Nephron progenitor cell (in vitro differentiated cells): ENCODE measurements at places on chromosomes 11 and 22.

DNA sequence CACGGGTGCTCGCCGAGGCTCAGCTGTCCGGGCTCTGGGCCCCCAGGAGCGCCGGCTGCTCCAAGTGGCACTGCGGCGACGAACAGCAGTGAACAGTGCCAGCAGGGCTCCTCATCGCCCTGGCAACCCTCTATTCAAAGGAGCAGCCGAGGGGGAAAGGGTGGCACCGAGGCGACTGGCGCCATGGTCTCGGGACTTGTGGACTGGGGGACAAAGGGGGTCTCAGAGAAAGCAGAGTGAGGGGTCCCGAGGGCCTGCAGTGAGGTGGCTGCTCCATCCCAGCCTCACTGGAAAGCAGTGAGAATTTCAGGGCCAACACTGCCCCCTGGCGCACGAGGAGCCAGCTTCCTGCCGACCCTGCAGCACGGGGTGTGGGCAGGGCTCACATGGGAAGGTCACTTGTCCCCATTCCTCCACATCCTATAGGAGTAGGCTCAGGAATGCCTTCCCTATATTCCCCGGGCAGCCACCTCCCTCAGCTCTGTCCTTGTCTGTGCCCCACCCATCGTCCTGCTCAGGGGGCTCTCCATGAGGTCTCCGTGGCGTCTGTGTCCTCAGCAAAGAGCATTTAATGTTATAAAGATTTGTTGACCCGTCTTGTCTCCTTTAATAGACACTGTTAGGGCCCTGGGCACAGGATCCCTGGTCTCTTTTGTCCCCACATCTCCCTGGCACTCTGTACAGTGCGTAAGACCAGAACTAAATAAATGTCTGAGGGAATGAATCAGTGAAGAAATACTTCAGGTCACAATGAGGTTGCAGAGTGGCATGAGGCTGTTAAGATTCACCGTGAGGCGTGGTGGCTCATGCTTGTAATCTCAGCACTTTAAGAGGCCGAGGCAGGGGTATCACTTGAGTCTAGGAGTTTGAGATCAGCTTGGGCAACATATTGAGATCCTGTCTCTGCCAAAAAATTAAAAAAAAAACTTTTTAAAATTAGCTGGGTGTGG, 26.4 kb downstream of the LRFN4 start:
- H3K27me3 ChIP-seq = peaks cover 8% of the 10 kb centered on the region
- H3K36me3 ChIP-seq = peaks cover 4% of the 10 kb centered on the region
- DNase-seq = peak; percentile 84

DNA sequence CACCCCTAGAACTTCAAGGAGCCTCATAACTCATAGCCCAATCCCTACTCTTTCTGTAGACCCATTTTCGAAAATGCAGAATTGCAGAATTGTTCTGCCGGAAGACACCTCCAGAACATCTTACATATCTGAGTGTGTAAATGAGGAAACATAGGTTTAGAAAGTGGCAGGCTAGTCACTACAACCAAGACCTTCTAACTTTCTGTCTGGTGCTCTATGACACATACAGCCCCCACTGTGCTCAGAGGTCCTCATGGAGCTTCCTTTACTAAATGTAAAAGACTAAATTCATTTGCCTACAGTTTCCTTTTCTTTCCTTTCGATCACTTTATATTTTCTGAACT, 132.1 kb upstream of the DDI1 start:
- H3K27ac ChIP-seq = no peak overlapping the region
- H3K36me3 ChIP-seq = no peaks in the 10 kb centered on the region
- peaks cover 5% of the 10 kb centered on the region for H3K4me1 ChIP-seq

DNA sequence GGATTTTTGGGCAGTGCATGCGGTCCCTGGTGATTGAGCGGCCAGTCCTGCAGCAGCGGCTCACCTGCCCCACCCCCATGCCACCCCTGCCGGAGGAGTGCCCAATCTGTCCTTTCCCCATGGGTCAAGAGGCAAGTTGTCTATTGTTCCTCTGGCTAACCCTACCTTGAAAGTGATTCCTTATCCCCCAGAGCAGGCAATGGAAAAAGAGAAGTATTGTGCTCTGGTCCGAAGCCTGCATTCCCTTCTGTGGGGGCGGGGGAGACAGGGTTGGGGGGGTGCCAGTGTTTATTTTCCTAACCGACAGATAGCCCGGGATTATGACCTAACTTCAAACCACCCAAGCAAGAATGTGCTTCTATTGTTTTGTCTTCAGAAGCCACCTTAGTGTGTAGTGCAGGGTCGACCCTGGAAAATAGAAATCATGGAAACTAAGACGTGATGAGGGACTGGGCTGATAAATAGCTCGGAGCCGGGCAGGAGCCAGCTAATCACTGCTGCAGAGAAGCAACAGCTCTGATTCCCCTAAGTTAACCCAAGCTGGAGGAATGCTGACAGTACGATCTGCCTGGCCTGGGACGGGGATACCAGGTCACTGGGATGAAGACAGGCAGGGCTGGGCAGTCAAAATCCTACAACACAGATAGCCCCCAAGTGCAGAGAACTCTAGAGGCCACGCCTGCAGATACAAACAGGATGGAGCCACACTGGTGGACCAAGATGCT, 38.7 kb upstream of the ATXN10 start:
- peak; percentile 23 for DNase-seq
- H3K27ac ChIP-seq = no peak overlapping the region
- peaks cover 53% of the 10 kb centered on the region for H3K4me1 ChIP-seq
- H3K36me3 ChIP-seq = no peaks in the 10 kb centered on the region

DNA sequence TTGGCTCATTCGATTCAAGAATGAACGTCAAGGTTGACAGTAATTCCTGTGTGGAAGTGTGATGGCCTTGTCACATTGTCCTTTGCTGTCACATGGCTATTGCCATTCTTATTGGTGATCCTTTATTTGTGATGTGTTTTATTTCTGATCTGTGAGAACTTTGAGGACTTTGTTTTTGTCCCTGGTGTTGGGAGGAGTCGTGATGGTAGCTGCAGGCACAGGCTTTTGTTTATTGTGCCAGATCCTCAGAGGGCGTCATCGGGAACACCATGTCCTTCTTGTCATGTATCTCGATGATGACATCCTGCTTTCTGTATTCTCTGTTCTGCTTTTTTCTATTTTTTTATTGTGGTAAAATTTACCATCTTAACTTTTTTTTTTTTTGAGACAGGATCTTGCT, 5.6 kb downstream of the PICK1 start:
- H3K36me3 ChIP-seq = peaks cover 34% of the 10 kb centered on the region
- peaks cover 16% of the 10 kb centered on the region for H3K4me1 ChIP-seq
- no peak overlapping the region for H3K27ac ChIP-seq
- H3K27me3 ChIP-seq = no peaks in the 10 kb centered on the region
- H3K4me3 ChIP-seq = no peak overlapping the region

DNA sequence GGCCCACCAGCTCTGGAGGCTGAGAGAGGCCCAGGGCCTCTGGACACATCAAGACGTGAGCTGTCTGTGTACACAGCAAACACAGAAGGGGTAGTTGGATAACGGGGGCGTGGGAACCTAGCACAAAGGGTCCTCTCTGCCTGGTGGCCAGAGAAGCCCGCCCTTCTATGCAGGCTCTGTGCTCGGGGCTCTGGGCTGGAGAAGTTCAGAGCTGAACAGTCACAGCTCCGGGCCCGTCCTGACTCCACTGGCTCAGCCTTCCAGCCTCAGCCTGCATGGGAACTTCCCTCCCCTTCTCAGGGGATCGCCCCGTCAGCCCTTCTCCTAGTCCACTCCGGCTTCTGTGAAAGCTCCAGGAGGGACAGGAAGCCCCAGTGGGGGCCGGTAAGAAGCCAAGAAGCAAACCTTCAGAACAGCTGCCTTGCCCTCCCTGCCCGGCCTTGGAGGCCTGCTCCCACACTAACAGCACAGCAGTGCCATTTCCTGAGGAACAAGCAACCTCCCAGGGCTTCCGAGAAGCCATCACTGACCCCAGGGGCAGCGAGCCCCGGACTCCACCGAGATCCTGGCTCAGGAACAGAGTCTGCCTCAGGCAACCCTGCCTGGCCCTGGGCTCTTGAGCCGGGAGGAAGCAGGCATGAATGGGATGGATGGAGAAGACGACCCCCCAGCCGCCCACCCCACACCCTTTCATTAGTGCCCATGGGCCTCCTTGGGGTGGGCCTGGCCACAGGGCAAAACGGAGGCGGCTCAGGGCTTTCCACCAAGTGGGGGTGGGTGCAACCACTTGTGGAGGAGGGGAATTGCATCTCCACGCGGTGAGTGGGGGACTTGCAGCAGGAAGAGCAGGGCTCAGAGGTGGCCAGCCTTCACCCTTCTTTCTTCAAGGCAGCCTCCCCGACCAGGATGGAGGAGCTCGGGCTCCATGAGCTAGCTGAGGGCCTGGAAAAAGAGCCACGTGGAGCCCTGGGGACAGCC, 119.8 kb downstream of the ST3GAL4 start:
- H3K36me3 ChIP-seq = no peaks in the 10 kb centered on the region
- DNase-seq = no peak
- H3K4me1 ChIP-seq = peaks cover 54% of the 10 kb centered on the region
- peak overlapping the region; percentile 19 for H3K27ac ChIP-seq
- H3K4me3 ChIP-seq = no peak overlapping the region

DNA sequence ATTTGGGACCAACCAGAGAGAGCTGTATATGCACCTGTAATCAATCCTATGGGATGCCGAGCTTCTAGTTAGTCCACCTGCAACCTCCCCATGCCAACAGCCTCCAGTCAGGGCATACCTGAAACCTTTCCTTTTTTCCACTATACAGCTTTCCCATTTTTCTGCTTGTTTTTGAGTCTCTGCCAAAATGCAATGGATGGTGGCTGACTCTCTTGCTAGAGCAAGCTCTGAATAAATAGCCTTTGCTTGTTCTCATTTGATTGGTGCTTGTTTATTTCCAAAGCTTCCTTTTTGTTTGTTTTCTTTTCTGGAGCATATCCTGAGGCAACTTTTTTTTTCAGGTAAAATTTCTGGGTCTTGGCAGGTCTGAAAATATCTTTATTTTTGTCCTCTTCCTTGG, 58.0 kb upstream of the PLET1 start:
- H3K4me3 ChIP-seq = no peak overlapping the region
- H3K27me3 ChIP-seq = peaks cover 5% of the 10 kb centered on the region
- no peaks in the 10 kb centered on the region for H3K36me3 ChIP-seq

DNA sequence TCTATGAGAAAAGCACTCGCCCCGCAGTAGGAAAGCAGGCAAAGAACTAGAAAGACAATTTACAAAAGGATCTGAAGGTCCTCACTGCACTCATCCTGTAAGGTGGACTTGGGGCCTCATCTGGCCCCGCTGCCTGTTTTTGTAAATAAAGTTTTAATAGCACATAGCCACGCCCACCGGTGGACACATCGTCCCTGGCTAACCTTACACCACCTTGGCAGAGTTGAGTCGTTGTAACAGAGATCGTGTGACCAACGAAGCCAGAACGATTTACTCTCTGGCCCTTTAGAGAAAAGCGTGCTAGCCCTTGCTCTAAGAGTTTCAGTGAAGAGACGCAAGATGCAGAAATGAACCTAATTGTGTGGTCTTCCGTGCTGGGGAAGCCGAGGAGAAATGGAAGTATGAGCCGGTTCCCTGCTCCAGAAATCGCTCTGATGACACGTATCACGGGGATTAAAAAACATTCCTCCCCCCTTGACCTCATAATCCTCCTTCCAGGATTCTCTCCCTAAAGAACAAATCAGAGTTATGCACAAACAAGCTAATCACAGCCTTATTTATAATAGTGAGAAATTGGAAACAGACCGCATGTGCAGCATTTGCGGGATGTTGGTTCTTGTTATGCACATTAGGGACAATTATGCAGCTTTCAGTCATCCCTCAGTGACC, 80.1 kb downstream of the CDKN1C start:
- no peak overlapping the region for H3K4me3 ChIP-seq
- peaks cover 51% of the 10 kb centered on the region for H3K4me1 ChIP-seq
- H3K27ac ChIP-seq = peak overlapping the region; percentile 66
- H3K27me3 ChIP-seq = peaks cover 5% of the 10 kb centered on the region
- H3K36me3 ChIP-seq = peaks cover 4% of the 10 kb centered on the region
- no peak for DNase-seq

DNA sequence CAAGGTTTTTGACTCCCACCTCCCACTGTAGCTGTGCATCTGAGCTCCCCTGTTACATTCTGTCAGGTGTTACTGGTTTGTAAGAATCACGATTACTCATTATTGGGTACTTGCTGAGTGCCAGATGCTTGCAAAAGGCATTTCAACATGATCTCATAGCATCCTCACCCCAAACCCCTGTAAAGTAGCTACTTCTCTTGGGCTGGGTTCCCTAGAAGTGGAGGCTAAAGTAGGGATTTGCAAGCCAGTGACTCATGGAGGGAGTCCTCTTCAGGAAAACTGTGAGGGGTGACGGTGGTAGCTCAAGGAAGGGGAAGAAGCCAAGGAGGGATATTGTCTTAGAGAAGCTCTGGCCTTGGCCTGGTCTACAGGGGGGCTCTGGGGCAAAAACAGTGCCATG, 78.6 kb downstream of the TIMP3 start:
- DNase-seq = no peak
- H3K4me1 ChIP-seq = peaks cover 50% of the 10 kb centered on the region
- peaks cover 8% of the 10 kb centered on the region for H3K27me3 ChIP-seq
- no peak overlapping the region for H3K4me3 ChIP-seq
- no peaks in the 10 kb centered on the region for H3K36me3 ChIP-seq

- H3K27ac ChIP-seq = no peak overlapping the region
- no peaks in the 10 kb centered on the region for H3K36me3 ChIP-seq
- peaks cover 4% of the 10 kb centered on the region for H3K4me1 ChIP-seq
- no peak overlapping the region for H3K4me3 ChIP-seq
- H3K27me3 ChIP-seq = peaks cover 5% of the 10 kb centered on the region
- DNase-seq = no peak
These were observed 620.5 kb downstream of the ETS1 start for GRCh38 chr11:127966821-127967220.

GRCh38 chr11:68038718-68039525, at the start of gene TCIRG1:
TCIRG1 (plus strand) TSS chr11:68039025; CDS start chr11:68041272, 2,247 bp downstream.
- peak within 1 kb of the TSS; percentile 90 for H3K27ac ChIP-seq
- H3K4me1 ChIP-seq = peaks cover 17% of the 10 kb centered on the region
- peak within 1 kb of the TSS; percentile 36 for H3K4me3 ChIP-seq

DNA sequence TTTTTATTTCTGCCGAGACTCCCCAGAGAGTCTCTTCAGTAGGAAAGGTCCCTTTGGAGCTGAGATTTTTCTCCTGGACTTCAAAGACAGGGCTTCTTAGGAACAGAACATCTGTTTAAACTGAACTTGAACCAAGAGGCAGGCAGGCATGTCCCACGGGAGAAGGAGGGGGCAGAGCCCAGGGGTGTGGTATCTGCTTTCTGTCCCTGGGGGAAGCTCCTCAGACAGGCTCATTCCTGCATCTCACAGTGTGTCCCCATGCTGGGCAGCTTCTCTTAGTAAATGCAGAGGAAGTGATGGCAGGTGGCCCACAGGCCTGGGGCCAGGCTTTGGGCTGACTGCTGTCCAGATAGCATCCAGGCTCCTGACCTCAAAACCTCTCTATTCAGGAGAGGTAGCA, 47.3 kb downstream of the TSPAN18 start:
- DNase-seq = no peak
- peaks cover 7% of the 10 kb centered on the region for H3K36me3 ChIP-seq
- H3K4me3 ChIP-seq = no peak overlapping the region
- H3K27me3 ChIP-seq = no peaks in the 10 kb centered on the region
- no peak overlapping the region for H3K27ac ChIP-seq

DNA sequence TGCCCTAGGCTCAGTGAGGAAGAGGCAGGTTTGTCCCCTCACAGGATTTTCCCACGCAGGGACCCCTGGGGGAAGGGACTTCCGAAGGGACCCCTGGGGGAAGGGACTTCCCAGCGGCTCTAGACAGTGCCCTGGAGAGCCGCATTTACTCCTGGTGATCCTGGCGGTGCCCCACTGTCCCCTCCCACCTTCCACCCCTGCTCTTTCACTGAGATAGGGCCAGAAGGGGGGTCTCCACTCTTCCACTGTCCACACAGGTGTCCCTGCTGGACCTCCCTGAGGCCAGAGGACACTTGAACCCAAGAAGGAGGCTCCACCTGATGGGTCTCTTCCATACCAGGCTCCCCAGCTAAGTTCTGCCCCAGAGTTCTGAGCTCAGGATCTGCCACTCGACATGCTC, 1333.9 kb downstream of the BRD1 start:
- H3K27me3 ChIP-seq = peaks cover 40% of the 10 kb centered on the region
- H3K4me3 ChIP-seq = no peak overlapping the region
- H3K27ac ChIP-seq = no peak overlapping the region
- H3K4me1 ChIP-seq = peaks cover 58% of the 10 kb centered on the region
